T-helper 17 cell (primary cell): ENCODE measurements at places on chromosomes 7 and 10.

GRCh38 chr10:66209025-66209424 lies 716.8 kb upstream of the LRRTM3 start:
- no peak for DNase-seq

DNA sequence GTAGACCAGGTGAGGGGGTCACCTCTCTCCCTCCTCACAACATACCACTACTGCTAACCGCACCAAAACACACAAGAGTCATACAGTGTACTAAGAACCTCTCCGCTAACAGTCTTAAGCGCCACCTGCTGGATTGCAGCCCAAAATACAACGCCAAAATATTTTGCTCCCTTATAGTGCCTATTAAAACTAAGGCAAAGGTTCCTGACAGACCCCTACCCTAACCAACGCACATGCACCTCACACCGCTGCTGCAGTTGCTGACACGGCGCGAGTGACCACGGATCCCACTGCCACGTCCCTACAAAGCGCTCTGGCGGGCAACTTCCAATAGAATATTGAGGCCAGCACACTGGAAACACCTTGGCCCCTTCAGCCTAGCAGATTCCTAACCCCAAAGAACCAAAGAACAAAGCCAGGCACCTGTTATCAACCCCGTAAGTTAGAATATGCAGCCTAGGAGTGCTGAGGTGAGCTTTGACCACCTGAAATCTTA lies 563.6 kb upstream of the SEMA3D start:
- DNase-seq, result no peak

- DNase-seq, result no peak
These were observed 2.8 kb upstream of the DENND2A start for GRCh38 chr7:140643416-140643815.

DNA sequence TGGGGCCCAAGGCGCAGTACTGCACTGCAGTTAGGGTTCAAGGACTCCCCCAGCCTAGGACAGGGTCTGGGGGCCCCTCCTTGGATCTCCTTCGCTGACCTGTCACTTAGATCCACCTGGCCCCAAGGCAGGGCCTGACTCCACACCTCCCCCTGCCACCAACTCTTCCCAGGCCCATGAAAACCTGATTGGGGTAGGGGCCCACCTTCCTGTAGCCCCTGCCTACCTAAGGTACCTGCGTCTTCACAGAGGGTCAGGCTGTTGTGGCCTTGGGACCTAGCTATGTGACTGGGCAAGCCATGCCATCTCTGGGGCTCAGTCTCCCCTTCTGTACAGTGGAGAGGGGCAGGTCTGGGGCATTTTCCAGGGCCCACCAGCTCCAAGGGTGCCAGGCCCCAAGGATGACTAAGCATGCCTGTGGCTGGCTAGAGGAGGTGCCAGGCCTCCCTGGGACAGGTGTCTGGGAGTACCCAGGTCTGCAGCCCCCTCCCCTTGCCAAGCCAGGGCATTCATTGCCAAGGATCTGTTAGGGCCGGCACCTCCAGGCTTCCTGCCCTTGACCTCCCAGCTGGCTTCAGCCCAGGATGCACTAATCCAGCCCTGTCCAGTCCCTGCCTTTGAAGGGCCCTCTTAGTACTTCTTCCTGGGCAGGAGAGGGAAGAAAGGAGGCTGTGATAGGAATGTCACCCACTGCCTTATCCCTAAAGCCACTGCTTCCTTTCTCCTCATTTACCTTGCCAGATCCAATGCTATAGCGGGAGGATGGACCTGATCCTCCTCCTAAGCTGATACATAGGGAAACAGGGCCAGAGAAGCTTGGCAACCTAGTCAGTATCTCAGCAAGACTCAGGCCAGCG lies 1.3 kb downstream of the LIMK1 start:
- DNase-seq, result no peak

DNA sequence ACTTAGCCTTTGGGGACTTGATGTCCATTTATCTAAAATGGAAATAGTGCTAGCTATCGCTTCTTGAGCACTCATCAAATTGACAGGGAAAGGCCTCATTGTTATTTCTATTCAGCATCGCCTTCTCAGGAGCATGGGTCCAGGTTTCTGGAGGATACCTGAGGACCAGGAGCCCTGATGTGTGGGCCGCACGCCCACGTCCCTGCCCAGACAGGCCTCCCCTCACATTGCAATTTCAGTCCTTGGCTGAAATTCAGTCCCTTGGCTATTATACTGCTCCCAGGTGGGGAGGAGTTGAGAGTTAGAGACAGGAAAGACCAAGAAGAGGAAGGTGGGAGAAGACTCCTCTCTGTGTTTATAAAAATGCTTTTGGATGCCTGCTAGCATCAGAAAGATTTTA lies 38.9 kb downstream of the GPRIN2 start:
- no peak for DNase-seq
